ENCODE measurements at places on chromosomes 3 and 15.

GRCh38 chr3:62127116-62127515, 246.2 kb downstream of the FEZF2 start:
- DNase-seq = no peak

DNA sequence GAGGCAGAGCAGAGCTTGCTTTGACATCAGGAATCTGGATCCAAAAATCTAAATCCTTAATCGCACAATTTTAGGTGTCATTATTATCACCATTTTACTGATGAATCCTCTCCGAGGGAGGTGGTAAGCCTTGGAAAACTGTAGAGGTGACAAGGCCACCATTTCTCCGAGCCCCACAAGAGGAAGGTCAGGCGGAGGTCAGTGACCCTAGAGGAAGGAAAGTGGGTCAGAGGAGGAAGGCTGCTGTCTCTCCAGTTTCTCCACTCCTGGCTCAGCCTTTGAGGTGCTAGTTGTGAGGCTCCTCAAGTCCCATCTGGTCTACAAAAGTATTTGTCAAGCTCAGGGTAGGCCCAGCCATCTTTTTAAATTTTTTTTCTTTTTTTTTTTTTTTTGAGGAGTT, 3.2 kb downstream of the DVL3 start:
- no peak for DNase-seq

DNA sequence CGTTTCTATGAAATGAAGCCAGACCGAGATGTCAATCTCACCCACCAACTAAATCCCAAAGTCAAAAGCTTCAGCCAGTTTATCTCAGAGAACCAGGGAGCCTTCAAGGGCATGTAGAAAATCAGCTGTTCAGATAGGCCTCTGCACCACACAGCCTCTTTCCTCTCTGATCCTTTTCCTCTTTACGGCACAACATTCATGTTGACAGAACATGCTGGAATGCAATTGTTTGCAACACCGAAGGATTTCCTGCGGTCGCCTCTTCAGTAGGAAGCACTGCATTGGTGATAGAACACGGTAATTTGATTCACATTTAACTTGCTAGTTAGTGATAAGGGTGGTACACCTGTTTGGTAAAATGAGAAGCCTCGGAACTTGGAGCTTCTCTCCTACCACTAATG, 41.9 kb upstream of the TRA2B start:
- no peak for DNase-seq

GRCh38 chr15:34336231-34336990, 1.2 kb downstream of the SLC12A6 start:
- no peak for DNase-seq

DNA sequence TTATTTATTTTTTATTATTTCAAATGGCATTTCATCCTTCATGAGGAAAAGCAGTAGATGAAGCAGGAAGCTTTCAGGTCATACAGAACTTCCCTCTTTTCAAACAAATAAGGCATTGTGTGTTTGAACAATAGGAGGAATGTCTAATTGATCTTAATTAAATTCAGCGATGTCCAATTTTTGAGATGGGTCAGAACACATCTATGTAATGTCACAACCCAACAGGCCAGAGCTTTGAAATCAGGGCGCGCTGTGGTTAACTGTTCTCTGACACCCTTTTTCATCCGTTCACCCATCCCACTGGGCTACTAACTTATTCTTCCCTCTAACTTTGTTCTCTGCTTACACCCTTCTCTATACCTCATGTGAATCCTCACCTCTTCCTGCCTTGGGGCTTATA, 510.5 kb downstream of the FOXP1 start:
- no peak for DNase-seq

DNA sequence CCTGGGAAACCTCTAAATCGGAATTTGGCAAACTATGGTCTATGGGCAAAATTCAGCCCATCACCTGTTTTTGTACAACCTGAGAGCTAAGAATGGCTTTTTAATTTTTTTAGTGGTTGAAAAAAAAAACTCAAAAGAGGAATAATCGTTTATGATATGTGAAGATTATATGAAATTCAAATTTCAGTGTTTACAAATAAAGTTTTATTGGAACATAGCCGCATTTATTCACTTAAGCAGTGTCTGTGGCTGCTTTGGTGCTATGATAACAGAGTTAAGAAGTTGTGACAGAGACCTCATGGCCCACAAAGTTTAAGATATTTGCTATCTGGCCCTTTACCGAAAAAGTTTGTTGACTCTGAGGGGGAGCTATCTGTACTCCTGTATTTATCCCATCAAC, 36.4 kb upstream of the LACTB start:
- no peak for DNase-seq

DNA sequence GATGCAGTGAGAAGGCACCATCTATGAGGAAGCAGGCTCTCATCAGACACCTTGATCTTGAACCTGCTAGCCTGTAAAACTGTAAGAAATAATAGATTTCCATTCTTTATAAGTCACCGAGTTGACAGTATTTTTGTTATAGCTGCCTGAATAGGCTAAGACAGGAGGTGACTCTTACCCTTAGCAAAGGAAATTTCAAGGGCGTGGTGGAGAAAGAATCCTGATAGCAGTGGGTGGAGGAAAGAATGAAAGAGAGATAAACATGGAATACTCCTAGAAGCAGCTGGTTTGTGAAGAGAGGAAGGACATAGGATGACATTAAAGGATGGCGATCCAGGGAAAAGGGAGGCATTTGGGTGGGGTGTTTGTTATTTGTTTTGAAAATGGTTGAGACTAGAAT, 41.4 kb downstream of the SIDT1 start:
- DNase-seq = no peak

DNA sequence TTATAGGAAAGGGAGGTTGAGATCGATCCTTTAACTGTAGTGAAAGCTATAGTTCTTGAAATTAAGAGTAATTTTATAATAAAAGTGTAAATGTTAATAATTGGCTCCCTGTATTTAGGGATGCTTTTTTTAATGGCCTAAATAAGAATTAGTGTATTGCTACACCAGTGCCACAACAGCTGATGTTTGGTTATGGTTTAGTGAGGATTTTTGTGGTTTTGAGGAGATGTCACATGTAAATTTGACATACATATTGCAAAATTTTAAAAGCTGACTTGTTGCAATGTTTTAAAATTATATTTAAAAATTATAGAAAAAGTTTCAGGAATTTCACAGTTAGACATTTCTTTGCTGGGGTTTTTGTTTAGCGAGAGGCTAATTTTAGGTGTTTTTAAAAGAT, 3.9 kb downstream of the TSC22D2 start:
- no peak for DNase-seq

GRCh38 chr3:34264337-34265041, 466.1 kb downstream of the PDCD6IP start:
- no peak for DNase-seq

GRCh38 chr3:52238193-52238760, 681 bp downstream of the TWF2 start:
- DNase-seq = no peak

- no peak for DNase-seq
Measured at GRCh38 chr15:65038836-65039235, 6.4 kb upstream of the SLC51B start.

DNA sequence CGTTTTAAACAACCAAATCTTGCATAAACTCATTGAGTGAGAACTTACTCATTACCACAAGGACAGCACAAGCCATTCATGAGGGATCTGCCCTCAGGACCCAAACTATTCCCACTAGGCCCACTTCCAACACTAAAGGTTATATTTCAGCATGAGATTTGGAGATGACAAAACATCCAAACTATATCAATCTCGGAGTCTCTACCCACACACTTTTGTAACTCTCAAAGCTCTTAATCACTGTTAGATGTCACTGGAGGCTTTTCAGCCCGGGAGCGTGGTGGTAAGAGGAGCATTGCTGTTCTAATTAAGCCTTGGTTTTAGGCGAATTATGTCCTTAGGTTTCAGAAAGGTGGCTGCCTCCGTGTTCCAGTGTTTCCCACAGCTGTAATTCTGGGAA, 86.3 kb downstream of the CNTN6 start:
- no peak for DNase-seq

GRCh38 chr3:146781059-146781458, 175.9 kb upstream of the PLSCR5 start:
- DNase-seq = no peak

DNA sequence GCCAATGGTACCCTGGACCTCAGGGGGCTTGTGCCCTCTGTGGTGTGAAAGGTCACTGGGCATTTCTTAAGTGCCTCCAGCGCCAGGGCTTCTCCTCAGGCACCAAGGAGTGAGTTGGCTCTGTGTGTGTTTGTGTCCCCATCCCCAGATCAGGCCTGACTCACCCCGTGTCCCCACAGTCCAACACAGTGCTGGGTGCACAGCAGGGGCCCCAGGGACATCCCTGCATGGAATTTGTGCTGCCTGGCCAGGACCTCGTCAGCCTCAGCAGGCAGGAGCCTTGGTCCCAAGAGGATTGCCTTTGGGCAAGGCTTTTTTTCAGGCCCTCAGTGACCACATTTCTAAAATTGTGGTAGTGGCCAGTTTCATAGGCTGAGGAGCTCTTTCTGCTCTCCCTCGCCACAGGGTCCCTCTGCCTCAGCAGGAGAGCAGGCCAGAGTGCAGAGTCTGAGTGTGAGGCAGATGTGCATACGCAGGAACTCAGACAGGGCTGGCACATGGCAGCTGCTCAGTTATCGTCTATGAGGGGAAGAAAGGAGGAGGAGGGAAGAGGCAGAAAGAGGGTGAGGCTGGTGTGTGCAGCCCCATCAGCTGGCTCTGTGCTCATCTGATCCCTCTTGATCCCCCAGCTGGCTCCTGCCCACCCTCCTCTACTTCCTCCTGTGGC, 215.6 kb downstream of the RPLP1 start:
- DNase-seq = no peak

- no peak for DNase-seq
Measured at GRCh38 chr15:94237903-94238302, 6.5 kb downstream of the MCTP2 start.

DNA sequence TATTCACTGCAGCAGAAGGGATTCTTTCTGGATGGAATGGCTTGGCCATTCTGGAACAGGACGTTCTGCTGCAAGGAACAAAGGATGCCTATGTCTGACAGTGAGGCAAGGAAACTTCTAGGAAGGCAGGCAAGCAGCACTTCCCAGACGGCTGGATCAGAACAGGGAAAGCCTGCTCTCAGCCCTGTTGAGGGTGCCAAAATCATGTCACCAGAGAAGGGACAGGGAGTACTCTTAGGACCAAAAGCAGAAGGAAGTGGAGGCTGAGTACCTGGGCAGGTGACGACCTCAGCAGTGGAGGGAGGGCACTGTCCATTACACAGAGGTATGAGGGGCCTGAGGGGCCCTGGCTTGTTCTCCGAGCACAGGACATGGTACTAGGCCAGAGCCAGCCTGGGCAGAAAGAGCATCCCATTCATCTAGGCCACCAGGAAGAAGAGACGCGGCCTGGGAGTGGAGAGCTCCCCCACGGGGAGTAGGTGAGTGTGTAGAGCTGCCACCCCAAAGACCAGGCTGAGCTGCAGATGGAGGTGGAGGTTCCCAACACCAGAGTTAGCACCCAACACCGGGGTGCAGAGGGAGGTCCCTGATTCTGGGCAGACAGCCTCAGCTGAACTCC, 9.6 kb downstream of the KLF15 start:
- DNase-seq = no peak

GRCh38 chr3:158233791-158234190, 123.9 kb downstream of the RSRC1 start:
- DNase-seq = no peak

GRCh38 chr3:95172164-95172943, 1109.5 kb downstream of the NSUN3 start:
- DNase-seq = no peak

DNA sequence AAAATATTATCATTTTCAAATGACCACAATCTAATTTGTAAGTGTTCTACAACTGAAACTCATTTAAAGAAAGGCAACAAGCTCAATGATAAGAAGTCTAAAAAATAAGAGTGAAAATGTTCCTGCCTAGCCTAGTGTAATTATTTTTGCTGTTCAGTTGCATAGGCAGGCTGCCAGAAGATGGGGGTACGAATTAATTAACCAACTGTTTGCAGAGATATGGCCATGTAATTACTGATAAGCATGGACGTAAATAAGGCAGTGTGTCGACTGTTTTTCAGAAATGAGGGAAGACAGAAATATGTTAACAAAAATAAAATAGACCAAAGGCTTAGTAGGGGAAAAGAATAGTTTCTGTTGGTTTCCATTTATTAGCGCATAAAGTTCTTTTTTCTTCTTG, 24.7 kb upstream of the SCAANT1 start:
- DNase-seq = no peak

GRCh38 chr15:60212536-60212935, 185.2 kb downstream of the ANXA2 start:
- no peak for DNase-seq

GRCh38 chr15:76349301-76350070, 12.9 kb downstream of the ISL2 start:
- DNase-seq = no peak

- no peak for DNase-seq
Measured at GRCh38 chr3:158659454-158660237, 12.8 kb downstream of the LXN start.

DNA sequence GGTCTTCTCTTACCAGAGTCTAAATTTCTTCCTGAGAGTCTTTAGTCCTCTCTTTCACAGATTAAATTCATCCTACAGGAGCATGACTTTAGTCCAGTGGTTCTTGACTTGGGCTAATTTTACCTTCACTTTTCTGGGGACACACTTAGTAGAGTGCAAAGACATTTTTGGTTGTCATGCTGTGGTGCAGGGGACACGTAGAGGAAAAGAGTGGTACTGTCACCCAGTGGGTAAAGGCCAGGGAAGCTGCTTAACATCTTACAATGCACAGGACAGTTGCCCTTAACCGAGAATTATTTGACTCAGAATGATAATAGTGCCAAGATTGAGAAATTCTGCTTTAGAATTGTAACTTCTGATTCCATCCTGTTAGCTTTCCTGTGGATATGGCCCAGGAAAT, 772.5 kb upstream of the GRM7 start:
- DNase-seq = no peak

DNA sequence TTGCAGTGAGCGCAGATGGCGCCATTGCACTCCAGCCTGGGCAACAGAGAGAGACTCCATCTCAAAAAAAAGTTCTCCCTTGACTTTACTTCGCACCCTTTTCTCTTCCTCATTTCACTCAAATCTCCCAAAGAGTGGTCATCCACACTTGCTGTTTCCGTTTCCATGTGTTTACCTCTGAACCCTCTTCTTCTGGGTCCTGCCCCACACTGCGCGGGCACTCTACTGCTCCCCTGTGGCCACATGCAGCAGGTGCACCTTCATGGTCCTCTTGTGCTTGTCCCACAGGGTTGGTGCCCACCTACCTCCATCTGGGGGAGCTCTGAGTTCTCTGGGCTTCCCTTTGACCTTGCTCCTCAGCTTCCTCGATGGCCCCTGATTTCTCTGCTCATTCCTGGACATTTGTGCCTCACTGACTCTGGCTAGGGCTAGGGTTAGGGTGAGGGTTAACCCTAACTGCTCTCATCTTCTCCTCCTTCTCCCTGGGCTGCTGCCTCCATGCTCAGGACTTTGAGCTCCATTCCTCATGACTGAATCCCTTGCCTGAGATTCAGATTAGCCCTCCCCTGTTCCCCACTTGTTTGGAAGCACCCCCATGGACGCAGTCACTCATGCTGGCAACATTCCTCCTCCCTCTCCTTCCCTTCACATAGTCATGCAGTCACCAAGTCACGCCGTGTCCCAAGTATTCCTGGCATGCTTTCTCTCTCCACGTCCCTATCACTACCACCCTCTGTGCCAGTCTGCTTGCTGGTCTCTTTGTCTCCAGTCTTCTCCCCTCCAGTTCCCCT, 26.6 kb upstream of the KY start:
- DNase-seq = no peak

- no peak for DNase-seq
Measured at GRCh38 chr3:70631716-70632307, 319.4 kb upstream of the MDFIC2 start.

GRCh38 chr3:66260431-66260830, 39.6 kb downstream of the SLC25A26 start:
- no peak for DNase-seq

GRCh38 chr3:192947421-192947820, 29.8 kb upstream of the MB21D2 start:
- DNase-seq = no peak

Data from activated CD8-positive, alpha-beta memory T cell treated with anti-CD3 and anti-CD28 coated beads for 48 hours (primary cell).